T1000 (cell line): ENCODE measurements at places on chromosomes 11 and 22.

GRCh38 chr11:121109916-121110586 lies 9.0 kb downstream of the TECTA start:
- no peak for DNase-seq

- DNase-seq = no peak
These were observed 310.8 kb upstream of the SORL1-AS1 start for GRCh38 chr11:121763526-121763925.

DNA sequence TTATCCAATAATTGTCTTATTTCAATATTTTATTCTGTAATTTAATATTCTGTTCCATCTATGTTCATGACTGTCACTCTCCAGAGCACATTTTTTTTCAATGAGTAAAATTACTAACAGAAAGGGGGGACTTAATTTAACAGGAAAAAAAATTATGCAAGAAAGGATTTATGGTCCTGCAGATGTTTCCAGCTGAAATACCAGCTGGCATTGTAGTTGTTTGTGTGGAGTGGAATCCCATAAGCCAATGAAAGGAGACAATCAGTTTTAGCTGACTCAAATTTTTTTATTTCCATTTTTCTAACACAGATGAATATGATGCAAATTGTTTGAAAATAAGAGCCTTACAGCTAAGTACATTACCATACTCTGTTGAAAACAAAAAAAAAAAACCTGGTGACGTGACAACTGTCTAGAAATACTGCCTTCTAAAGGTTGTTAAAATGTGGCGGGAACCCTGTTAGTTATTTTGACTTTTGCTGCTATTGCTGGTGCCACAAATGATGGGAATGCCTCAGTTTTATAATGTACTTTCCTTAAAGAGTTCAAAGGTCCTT lies 389.1 kb downstream of the ETS1 start:
- no peak for DNase-seq

DNA sequence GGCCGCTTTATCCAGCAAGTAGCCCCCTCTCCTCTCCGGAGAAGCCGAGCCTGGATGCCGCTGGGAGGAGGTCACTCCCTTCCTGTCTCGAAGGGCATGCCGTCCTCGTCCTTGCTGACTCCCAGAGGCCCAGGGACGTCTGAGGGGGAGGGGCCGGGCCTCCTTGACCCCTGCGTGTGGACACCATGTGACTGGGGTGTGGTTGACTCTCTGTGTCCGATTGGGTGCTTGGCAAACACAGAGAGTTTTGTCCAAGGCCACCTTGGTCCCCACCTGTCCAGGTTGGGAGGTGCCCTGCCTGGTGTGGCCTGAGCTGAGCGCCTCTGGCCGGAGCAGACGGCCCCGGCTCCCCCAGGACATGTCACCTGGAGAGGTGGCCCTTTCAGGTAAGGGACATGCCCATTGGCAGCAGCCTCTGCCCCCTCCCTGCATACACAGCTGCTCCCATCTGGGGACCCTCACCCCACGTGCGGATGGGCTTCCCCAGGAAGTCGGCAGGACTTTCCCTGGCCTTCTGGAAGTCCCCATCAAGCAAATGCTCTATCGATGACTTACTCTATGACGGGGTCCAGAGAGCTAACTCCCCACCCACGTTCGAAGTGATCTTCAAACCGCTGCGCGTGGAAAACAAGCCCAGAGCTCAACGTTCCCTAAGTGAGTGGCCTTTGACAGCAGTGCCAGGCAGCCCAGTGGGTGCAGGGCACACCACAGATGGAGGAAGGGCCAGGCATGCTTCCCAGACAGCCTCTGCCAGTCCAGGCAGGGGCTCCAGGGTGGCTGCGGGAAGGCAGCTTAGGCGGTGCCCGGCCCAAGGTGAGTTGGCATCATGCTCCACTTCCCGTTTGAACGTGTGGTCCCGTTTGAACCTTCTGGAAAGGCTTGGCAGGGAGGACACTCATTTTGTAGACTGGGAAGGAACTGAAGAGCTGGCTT lies at the start of gene SMIM38:
TSS of gene SMIM38 (plus strand) at position 634 of the 933 bp plus-strand sequence. CDS start 1,912 bp downstream, outside the sequence.
- no peak for DNase-seq

DNA sequence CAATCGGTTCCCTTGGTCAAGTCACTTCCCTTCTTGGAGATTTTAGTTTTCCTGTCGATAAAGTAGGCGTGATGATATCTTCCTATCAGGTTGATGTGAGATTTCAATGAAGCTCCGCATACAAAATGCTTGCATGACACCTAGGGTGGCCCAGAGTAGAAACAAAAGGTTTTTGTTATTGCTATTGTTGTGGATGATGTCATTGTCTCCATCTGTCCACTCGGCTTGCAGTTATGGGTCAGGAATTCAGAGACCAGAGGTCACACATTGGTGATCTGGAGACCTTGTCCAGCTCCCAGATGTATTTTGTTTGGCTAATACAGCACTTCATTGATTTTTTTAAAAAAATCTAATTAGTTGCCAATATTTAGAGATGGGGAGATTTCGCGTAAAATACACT lies 382.1 kb downstream of the MN1 start:
- DNase-seq = no peak

DNA sequence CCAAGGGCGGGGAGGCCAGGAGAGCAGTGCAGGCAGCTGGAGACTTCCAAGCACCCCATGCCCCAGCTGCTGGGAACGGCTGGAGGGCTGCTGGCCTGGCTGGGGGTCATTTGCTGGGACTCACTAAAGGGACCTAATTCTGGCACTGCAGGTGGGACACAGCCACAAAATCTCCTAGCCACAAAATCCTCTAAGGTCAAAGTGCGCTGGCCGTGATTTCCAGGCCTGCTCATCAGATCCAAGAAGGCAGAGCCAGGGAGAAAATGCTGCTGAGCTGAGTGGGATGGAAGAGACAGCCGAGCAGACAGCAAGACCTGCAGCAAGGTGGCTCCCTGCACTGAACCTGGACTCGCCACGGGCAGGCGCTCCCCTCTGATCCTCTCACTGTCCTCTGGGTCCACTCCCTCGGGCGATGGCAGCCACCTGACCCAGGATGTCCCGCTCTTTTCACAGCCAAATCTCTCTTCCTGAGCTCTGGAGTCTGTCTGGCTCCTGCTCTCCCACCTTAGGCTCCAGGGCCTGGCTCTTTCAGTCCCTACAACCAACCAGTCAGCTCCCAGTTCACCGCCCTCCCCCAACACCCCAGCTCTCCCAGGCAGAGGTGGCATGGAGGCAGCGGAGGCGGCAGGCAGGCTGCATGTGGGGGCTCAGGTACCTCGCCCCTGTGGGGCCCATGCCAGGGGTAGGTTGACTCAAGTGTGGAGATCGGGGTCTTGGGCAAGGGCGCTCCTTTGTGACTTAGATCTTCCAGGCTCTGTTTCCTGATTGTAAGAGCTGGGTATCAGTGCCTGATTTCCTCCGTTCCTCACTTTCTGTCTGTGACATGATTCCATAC lies 14.5 kb downstream of the OVOL1 start:
- DNase-seq = no peak

DNA sequence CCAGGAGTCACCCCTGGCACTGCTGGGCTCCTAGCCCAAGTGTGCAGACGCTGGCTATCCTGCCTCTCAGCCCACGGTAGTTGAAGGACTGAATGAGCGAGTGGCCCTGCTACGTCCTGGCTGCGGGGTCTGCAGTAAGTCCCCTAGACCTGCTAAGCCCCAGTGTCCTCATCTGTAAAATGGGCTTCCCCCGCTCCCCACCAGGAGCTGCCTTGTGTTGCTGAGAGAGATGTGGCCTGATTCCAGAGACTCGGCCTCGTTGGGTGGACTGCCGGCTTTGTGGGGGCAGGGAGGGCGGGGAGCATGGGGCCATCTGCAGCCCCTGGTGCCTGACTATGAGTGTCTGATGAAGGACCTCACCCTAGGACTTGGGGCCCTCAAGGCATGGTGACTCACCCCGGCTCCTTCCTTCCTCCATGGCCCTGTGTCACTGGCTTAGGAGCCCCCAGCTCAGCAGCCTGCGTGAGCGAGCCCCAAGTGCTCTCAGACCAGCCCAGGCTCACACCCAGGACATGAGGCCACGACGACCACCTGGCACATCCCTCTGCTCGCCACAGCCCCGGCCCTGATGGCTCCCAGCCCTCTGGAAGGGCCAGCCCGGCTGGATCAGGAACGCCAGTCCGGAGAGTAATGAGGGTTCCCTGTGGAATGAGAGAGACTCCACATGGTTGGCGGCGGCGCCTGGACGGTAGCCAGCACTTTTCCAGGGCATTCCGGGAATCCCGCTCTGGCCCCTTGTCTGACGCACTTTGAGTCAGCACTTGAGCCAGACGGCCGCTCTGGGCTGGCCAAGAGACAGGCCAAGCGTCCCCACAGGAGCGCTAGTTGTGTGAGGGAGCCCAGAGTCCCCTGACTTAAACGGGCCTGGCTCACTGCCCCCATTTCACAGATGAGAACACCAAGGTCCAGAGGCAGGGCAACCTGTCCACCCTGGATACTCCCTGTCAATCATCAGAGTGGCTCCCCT lies 50.5 kb upstream of the SHISAL1 start:
- DNase-seq = peak; percentile 92

DNA sequence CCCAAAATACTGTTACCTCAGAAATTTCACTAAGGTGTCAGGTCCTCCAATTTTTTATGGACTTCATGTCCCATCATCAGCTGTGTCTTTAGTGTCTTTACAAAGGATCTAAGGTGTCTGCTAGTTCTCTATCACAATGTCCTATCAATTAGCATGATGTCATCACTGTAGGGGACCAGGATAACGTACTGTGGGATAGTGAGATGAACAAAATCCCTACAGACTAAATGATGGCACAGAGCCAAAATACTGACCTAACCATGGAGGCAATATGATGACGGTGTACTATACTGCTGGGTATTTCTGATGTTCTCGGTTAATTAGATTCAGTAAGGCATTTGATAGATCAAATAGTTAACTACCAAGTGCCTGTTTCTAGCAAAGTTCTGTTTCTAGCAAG lies 82.5 kb downstream of the SBF2 start:
- no peak for DNase-seq

- no peak for DNase-seq
These were observed 302.6 kb downstream of the KIRREL3 start for GRCh38 chr11:126697936-126698335.

- DNase-seq = peak; percentile 49
These were observed 6.7 kb upstream of the GDPD5 start for GRCh38 chr11:75532200-75533048.

DNA sequence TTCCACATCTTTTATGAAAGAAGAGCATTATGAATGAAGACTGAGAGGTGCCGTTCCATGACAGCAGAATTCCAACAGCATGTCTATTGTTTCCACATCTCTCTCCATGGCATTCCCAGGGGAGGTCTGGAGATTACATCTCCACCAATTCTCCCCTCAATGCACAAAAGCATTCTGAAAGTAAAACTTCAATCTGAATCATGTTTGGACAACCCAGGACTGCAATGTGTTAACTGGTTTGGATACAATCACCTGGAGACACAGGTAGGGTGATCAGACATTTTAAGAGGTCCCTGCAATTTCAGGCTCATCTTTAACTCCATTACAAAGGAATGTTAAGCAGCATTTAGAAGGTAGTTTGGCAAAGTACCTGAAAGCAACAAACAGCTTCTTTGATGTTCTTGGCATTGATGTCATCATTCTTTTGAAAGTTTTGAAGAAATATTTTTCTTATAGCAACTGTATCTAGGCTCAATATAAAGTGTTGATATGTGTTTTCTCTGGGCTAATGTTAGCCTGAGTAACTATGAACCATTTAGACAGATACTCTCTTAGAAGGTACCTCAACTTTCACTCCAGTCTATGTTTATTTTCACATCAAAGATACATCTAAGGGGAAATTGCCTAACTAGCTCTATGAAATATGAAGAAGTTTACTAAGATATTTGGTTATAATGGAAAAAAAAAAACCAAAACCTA lies 181.4 kb upstream of the MTMR2 start:
- DNase-seq = no peak

DNA sequence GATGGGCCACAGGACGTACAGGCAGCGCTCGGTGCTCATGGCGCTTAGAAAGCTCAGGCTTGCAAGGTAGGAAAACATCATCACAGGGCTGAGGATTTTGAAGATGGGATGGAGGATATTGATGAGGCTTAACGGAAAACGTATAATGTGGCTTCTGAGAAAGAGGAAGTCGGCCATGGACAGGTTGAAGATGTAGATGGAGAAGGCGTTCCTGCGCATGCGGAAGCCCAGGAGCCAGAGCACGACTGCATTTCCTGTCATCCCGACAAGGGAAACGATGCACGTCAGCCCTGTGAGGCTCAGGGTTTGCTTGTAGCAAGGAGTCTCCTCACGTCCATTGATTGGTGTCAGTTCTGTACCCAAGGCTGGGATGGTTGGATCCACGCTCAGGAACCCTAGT lies 17.4 kb upstream of the MRGPRX1 start:
- DNase-seq = no peak

DNA sequence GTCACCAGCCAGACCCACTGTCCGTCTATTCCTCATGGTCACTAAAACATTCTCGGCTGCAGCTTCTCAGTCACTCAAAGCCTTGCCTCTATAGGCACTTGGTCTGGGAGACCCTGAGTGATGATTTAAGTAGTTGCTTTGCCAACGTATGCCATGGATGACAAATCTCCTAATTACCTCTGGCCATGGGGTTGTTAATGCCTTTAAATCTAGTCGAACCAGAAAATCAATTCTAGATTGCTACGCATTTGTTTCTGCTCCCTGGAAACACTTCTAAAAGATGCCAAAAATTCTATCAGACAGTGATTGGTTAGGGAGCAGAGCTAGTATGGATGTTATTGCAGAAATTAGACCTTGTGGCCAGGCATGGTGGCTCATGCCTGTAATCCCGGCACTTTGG lies 57.0 kb upstream of the RTL6 start:
- no peak for DNase-seq

DNA sequence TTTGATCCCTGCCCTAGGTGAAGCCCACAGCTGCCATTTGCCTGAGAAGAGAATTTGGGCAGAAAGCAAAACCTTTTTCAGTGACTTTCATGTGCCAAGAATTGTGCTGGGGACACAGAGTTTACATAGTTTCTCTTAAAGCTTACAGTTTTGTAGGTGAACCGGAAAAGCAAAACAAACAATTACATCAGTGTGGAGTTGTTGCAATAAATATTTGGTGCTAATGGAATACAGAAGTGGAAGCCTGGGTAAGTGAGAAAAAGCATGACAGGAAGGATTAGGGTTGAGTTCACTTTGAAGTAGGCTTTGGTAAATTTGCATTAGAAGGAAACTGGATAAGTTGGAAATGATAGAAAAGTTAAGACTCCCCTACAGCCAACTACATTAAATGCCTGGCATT lies 82.7 kb downstream of the RASSF10 start:
- DNase-seq = no peak

DNA sequence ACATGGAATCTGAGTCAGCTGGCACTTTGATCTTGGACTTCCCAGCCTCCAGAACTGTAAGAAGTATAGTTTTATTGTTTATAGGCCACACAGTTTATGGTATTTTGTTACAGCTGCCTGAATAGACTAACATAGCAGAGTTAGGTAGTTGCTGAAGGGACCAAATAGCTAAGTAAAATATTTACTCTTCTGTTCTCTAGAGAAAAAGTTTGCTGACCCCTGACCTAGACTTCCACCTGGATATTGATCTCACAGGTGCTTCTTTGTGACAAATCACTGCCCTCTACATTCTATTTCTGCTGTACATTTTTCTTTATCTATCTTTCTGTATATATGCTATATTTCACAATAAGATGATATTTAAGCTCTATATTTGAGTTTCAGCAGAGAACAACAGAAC lies 212.5 kb downstream of the CSNK2A3 start:
- DNase-seq = no peak
